NCI-H187 treated with DMSO at 0.1 percent for 48 hours (cell line): ENCODE measurements at places on chromosomes 11 and 22.

DNA sequence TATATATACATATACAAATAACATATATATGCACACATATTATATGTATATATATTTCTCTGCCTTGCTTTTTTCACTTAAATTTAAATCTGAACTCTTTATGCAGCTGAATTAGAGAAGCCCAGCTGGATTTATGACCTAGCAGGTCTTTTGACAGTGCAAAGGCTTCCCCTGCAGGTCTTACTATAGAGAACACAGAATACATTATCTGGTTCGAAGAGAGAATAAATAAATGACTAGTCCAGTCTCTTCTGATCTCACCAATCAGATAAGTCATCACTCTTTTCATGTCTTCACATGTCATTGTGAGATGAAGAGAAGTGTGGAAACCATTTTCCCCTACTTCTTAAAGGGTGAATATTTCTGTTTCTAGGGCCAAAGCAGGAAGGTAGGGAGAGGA lies 58.2 kb downstream of the OR10A6 start:
- no peak for DNase-seq

DNA sequence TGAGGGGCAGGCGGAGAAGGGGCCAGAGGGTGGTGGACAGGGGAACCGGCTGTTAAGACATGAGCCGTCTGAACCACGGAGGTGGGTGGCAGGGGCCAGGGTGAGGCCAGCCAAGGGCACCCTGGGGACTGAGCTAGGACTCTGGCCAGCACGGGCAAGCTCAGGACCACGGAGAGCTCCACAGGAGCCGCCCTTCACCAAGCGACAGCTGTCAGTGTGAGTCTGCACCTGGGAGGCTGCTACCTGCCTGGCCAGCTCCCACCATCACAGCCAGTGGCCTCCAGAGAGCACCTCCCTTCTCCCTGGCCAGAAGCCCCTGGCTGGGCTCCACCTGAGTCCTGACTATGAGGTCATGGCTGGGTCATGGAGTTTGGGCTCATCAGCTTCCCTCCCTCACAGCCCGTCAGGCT lies 21.6 kb downstream of the MGAT3 start:
- DNase-seq, result no peak

DNA sequence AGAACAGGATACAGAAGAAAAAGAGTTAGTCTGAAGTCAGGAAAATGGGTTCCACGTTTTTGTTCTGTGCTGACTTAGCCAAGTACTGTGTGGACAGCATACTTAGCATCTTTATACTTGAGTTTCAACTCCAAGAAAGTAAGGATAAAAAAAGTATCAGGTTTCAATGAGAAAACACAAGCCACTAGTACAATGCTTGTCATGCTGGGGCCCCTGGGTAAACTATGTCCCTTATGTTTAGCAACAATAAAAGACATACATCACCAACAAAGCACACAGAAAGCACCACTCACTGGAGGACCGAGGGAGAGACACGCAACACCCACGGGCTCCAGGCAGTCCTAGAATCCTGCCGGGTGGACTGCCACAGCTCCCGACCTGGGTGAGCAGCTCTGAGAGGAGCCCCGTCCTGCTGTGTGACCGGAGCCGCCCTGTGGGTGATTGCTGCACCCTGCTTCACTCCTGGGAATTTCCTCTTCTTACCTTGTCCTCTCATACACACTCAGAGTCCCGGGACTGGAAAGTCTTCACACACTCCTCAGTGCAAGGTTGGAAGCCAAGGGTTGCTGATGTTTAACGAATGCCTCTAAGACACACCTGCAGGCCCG lies 890.5 kb downstream of the BRD1 start:
- DNase-seq, result no peak

DNA sequence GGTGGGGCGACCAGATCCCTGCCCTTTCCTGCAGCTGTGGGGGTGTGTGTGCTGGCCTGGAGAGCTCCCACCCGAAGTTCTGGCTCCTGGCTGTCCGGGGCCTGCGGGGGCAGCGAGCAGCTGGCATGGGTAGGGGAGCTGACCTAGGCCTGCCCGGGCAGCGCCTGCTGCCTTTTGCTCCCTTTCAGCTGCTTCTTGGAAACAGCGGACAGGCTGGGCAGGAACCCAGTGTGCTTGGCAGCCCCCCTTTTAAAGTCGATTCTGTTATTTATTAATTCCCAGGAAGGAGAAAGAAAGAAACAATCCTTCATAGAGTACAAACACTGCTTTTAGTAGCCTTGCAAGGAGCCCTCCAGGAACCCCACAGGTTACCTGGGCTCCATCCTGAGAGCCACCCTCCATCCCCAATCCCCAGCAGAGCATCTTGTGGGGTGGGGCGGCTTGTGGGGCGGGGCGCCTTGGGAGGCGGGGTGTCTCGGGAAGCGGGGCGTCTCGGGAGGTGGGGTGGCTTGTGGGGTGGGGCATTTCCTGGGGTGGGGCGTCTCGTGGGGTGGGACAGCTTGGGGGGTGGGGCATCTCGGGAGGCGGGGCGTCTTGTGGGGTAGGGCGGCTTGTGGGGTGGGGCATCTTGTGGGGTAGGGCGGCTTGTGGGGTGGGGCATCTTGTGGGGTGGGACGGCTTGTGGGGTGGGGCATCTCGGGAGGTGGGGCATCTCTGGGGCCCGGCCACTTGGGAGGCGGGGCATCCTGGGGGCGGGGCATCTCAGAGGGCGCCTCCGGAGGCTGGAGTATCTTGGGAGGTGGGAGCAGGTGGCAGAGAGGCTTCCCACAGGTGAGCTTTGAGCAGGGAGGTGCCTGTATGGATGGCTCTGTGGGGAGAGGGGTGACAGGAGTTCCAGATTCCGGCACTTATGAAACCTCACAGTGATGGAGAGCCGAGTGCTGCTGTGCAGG lies 7.0 kb downstream of the CD81 start:
- no peak for DNase-seq
